ENCODE measurements at places on chromosomes 3 and 15. TPM values are rescaled to one million over a fixed set of nuclear protein-coding genes. Genes with fewer than 3 reads are reported as not detected.

The ITGA11 gene
- total RNA-seq, result 16.8 TPM

The SLC28A1 gene
- not detected for total RNA-seq

The DPPA2 gene
- total RNA-seq, result not detected

The PAQR5 gene
- total RNA-seq, result 0.17 TPM

The GPR149 gene
- not detected for total RNA-seq
